ENCODE measurements at places on chromosomes 1 and 21.

- DNase-seq: no peak
Measured at GRCh38 chr1:15753776-15754175, 4.8 kb upstream of the FBLIM1 start.

GRCh38 chr1:94621802-94622201, 80.2 kb upstream of the F3 start:
- no peak for DNase-seq

DNA sequence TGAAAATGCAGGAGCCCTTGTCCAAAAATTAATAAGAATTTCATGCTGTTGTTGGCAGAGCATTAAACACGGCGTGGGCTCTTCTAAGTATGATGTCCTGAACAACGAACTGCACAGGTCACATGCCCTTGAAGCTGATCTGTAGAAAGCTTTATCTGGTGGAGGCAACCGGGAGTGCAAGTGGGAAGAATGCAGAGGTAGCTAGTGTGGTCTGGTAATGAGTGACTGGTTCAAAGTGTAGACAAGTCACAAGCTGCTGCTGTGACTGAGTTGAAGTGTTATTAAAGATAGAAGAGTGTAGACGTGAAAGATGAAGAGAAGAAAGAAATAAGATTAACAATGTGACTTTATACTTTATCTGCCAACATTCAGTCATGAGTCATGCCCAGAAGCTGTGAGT, 361.9 kb downstream of the TTLL7 start:
- DNase-seq: no peak

DNA sequence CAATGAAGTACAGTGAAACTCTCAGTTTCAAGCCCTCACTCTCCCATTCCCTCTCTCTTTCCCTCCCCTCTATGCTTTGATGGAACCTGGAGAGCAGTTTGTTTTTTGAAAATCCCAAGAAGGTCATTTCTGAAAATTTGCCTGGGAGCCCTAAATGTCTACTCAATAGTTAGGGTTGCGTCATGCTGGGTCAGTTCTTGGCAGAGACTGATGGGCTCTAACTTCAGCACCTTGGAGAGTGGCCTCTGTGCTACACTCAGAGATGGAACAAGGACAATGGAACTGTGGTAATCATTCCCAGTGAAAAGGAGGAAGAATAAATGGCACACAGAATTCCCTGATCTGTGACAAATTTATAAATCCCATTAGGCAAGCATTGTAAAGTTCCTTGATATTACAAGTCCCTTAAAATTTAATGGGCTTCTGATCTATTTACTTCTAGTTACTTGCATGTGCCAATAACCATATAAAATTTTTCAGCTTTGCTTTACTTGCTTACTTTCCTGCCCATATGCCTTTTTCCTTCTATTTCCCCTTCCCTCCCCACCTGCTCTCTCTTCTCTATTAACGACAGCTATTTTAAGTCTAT, 182.9 kb upstream of the KCND3 start:
- no peak for DNase-seq

DNA sequence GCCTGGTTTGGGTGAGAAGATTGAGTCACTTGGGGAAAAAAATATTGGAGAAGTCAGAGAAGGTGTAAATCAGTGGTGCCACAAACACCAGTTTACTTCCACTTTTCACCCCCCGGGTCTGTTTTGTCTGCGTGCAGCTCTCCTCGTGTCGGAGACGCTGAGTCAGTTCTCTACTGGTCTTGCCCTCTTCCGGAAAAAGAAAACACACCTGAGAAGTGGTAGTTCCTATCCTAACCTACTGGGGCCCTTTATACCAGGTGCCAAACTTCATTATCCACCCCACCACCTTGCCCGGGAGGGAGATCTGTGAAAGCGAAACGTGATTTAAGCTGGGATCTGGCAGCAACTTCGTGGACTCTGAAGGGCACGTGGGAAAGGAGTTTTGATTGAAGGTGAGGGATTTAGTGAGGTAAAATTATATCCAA, 855 bp upstream of the IVNS1ABP start:
- DNase-seq: peak; percentile 26

- no peak for DNase-seq
Measured at GRCh38 chr21:32645261-32646182, 33.3 kb upstream of the CFAP298 start.

GRCh38 chr1:246161626-246162025, 345.5 kb downstream of the SMYD3 start:
- no peak for DNase-seq

DNA sequence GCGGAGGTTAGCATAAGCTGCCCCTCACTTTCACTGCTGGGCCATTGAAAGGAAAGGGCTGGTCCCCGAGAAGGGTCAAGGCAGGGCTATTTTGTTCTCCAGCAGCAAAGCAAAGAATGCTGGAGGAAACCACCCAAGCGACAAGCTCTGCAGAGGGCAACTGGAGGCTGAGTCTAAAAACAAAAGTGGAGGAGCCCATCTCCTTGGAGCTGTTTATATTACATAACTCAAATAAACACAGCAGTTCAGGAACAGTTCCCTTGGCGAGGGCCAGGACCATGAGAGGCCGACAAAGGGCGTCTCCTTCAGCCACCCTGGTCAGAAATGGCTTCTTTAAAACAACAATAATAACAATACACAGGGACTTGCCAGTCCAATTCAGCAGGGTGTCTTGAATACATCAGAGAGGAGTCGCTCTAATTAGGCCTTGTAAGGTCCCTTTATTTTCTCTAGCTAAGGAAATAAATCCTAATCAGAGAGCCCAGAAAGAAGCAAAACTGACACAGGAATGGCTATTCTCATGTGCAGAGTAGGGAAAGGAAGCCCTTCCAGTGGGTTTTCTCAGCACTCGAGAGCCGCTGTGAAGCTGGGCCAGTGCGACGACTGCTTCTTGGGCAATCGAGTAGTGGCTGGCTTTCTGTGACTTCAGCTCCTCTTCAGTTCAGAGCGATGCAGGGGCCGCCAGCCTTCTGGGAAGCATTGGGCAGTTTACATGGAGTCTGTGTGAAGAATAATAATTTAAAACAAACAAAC, 57.0 kb upstream of the TARBP1 start:
- no peak for DNase-seq

GRCh38 chr1:81811757-81812371, 11.1 kb downstream of the ADGRL2 start:
- no peak for DNase-seq

DNA sequence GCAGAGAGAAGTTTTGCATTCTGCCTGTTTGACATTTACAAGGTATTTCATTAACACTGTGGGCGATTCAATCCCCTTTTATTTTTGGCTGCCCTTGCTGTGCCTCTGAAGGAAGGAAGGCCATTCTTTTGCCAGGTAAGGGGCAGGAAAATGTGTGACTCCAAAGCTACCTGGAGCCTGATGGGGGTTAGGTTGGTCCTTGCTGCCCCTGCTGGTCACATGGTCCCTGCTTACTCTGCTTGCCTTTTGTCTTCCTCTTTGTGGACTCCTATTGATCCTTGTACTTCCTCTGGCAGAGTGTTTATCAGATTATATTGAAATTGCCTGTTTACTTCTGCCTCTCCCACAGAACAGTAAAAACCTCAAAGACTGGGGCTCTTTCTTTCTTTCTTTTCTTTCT, 65.7 kb downstream of the ST6GALNAC3 start:
- no peak for DNase-seq

GRCh38 chr1:4611563-4612341, 42.7 kb upstream of the AJAP1 start:
- DNase-seq: no peak

DNA sequence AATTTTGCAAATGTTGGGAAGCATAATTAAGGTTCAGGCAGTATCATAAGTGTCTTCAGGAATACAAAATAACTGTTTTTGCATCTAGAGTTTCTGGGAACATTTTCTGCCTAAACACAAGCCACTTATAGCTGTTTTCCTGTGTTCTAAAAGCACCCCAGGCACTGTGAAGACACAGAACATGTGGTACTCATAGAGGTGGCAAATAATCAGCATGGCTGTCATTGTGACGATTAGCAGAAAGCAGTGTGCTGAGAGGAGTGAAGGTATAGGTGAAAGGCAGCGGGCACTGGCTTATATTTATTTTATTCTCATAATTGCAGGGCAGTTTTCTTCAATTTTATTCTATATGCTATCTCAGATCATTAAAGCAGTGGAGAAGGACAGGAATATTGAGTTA, 119.6 kb downstream of the LRRC53 start:
- DNase-seq: no peak

- no peak for DNase-seq
Measured at GRCh38 chr1:156767879-156768604, 707 bp downstream of the PRCC start.

DNA sequence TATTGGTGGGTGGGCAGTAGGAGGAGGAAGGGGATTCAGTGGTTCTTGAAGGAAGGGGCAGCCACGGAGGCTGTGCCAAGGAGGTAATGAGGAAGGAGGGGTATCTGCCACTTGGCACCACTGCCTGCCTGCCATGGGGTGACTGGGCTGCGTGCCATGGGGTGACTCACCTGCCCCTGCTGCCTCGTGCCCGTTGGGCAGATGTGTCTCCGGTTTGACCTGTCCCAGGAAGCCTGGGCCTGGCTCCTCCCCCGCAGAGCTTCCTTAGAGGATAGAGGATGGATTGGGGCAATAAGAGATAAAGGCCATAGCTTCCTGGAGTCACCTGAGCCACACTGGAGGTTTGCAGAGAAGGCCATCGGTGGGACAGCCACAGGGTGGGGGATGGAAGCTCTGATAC, 1.7 kb downstream of the PADI3 start:
- no peak for DNase-seq

DNA sequence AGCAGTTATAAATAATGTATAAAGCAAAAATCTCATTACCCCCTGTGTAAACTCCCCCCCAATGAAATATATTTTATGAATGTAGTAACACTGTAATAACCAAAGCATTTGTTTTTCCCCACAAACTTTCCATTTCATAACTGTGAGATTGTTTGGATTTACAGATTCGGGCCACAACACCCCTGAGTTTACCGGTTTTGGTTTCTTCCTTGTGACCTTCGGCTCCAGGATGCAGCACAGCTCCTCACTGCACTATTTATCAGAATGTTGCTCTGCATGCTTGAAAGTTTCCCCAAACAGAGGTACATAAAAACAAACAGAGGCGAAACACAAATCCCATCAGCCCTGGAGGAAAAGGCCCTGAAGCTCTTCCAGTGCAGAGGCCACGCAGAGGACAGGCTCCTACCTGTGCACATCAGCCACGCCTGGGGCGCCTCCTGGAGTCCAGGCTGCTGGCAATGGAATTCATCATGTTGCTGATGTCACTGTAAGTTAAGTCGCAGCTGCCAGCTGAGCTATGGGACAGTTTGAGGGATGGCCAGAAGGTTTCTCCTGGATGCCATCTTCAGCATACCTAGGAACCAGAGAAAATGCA, 122.0 kb downstream of the LMO4 start:
- no peak for DNase-seq

All from stimulated activated CD4-positive, alpha-beta T cell treated with anti-CD3 and anti-CD28 coated beads, Interleukin-15, amount 100 ng/mL, for 1 hour (primary cell).